ENCODE measurements at places on chromosomes 16 and 17.
A peak's percentile ranks its signal among the peaks of the same experiment; 100 is the strongest.

GRCh38 chr17:6047966-6048365 lies 22.2 kb upstream of the WSCD1 start:
- no peak for DNase-seq

- no peak for DNase-seq
These were observed 62.9 kb upstream of the ATF7IP2 start for GRCh38 chr16:10322723-10323527.

- DNase-seq: no peak
These were observed 10.3 kb downstream of the TNRC6C start for GRCh38 chr17:77968788-77969187.

- DNase-seq: no peak
These were observed 1144.9 kb upstream of the GOT2 start for GRCh38 chr16:59878999-59879398.

DNA sequence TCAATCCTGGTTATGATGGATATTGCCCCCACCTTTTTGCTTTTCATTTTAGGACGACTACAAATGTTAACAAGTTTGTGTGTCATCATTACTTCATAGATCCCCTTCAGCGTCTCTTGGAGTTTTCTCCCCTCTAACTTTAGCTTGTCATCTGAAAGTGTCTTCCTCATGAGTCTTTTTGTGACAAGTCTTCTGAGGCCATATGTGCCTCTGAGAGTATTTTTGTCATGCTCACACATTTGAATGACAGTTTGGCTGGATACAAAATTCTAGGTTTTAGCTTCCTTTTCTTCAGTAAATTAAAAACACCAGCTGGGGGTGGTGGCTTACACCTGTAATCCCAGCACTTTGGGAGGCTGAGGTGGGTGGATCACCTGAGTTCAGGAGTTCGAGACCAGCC lies 203.8 kb upstream of the CHMP6 start:
- peak; percentile 2 for DNase-seq

DNA sequence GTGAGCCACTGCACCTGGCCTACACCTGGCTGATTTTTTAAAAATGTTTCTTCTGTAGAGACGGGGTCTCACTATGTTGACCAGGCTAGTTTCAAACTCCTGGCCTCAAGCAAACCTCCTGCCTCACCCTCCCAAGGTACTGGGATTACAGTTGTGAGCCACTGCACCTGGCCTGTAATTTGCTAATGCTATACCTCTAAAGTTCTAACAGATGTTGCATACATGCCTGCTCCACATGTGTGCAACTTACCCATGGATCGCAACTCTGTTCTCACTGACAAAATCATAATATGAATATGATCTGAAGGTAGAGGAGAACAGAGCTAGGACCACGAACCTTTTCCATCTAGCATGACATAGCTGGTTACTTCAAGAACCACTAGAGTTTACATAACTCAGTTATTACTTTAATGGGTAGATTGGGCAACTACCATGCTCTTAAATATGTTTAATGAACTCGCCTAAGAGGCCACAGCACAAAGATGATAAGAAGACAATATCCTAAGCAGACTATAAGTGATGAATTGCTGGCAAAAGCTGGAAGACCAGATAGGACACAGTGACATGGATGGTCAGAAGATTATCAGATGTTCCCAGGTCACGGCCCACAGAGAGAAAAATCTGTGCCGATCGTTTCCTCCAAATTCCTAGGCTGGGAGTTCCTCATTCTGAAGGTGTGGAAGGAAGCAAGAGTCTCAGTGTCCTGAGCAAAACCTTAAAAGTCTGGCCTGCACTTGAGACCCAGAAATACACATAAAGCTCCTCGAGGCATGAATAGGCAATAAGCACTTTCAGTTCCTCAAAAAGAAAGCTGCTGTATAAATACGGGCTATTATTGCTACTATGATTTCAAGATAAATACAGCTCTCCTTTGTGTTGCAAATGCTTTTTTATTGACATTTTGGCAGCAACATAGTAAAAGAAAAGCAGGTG lies 53.6 kb upstream of the ICAM2 start:
- no peak for DNase-seq

DNA sequence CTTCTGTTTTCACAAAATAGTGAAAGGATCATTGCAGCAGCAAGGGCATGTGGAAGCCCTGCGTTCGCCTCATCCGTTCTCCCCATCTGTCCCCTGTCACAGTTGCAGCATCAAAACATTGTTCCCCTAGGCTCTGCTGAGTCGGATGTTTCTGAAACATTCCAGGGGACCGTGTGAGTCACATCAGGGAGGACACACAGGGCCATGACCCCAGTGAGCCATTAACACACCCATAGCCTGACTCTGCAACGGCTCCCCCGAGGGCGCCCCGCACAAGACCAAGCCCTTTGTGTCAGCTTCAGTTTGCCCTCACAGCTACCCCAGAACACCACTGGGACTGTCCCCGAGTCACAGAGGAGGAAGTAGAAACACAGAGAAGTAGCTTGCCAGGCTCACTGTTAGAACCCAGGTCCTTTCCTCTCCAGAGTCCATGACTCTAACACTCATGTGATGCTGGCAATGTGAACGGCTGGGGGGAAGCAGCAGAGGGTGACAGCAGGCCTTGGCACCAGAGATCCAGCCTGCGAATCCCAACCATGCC lies 63.3 kb upstream of the HSBP1 start:
- DNase-seq: no peak

DNA sequence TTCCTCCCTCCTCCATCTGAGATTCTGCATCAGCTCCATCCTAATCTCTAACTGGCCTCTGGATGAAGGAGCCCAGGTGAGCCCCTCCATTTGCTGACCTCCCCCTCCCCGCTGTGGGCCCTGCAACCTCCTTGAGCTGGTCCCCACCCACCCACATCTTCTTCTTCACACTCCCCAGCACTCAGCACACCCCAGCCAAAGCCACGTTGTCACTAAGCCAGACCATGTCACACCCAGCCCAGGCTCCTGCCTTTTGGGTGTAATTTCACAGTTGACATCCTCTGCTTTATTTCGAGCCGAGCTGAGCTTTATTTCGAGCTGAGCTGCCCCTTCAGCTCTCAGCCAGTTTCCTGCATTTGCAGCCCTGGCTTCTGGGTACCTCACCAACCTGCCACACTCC lies 282.7 kb upstream of the TNRC6C start:
- no peak for DNase-seq

DNA sequence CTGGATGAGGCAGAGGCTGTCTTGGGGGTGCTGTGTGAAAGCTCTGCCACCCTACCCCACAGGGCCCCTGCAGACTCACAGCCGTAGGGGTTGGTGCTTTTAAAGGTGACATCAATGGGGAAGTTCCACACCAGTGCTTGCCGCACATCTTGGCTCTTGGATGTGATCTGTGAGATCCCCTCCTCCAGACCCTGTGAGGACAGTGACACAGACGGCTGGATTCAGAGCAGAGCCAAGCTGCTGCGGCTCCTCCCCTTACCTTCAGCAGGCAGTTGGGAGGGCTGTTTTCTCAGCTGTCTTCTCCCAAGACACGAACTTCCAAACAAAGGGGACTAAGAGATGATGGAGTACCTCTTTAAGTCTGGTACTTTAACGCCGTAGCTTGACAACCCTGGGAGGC lies 4.8 kb downstream of the B9D1 start:
- no peak for DNase-seq

DNA sequence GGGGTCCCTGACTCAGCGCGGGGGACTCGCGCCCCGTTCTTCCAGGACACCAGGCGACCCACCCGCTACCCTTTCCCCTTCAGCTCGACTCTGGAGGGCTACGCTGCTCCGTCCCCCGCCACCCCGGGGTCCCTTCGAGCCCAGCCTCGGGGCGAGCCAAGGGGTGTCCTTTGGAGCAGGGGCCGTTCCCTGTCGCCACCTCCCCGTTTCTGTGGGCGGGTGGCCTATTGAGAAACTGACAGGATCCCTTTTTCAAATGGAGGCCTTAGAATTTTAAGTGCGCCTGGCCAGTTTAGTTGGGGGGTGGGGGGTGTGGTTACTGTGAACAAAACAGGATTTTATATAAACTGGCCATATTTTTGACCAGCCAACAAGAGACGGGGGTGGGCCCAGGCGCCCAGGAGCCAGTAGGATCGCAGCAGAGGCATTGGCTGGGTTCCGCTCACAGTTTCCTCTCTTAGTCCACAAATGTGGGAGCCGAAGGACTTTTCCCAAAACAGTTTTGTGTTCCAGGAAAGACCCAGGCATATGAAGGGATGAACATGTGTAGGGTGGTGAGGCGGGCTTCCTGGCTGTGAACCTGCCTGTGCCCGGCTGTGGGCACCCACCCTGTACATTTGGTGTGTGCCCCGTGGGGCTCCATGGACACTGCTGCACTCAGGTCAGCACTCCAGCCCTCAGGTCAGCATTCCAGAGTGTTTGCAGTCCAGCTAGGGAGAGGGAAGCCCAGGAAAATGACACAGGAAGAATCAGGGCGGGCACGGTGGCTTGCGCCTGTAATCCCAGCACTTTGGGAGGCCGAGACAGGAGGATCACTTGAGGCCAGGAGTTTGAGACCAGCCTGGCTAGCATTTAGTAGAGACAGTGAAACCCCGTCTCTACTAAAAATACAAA lies 722 bp upstream of the TIMP2 start:
- DNase-seq: no peak

DNA sequence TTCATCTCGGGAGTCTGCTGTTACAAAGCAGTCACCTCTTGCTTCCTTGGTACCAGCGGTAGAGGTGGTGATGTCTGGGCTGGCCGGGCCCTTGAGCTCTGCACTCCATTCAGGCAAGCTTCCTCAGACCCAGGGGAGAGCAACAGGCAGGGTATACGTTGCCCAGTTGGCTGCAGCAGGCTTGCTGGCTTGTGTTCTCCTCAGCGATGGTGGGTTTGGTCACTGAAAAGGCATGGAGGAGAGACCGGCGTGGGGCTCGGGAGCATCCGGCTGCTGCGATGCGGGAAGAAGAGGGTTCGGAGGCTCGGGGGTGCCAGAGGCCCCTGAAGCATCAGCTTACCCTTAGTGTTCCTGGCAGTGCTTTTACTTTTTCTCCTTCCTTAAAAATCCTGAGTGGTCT lies 25.8 kb downstream of the SAP30BP start:
- no peak for DNase-seq

DNA sequence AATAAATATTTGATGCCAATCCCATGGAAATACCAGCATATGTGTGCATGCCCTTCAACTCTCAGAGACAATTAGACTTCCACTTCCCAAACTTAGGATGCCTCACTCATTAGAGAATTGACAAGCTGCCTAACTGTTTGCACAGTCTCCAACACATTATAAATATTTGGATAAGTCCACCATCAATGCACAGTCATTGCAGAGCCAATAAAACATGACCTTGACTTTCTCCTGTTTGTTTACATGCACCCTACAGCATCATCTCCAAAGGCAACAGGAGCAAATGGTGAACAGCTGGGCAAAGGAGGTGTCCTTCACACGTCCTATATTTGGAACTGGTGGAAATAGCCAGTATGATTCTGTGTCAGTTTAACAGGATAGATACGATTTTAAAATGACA lies 804.4 kb upstream of the RBFOX1 start:
- DNase-seq: no peak

DNA sequence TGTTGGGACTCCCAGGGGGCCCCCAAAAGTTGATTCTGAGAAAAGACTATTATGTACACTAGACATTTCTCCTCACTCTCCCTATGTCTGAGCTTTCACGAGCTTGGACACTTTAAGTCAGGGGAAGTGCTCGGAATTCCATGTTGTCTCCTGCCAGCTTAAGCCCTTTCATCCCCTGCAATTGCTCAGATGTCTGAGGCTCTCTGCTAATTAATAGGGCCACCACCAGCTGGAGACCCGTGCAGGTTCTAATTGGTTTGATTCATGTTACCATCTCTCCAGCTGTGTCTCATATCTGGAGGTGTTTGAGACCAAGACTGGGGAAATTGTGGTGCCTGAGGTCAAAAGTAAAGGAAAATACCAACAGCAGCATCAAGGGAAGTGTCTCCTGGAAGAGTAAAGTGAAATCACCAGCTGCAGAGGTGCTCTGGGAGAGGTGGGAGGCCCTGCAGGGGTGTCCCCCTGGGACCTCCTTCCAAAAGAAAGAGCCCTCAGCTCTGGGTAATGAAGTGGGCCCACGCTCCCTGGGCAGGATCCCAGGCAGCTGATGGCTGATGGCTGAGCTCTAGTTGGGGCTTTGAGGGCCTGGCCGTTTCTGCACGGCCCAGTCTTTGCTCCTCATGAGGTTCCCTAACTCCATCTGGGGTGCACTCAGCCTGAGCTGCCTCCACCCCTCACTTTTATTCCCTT lies 5.8 kb upstream of the UTS2R start:
- no peak for DNase-seq

DNA sequence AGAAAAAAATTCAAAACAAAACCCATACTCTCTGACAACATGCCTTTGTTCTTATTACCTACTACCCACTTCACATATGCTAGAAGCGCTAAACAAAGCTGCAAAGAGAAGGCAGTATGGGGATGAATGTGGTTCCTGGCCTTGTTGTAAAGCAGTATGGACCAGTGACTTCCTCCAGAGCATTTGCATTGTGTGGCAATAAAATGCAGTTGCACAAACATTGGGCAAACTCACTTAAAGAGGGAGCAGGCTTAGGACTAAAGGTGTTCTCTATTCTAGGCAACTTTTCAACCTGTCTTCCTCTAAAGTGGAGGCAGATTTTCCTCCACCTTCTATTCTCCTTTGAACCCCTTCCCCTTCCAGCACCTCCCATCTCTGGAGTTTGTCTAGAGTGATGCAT lies 17.1 kb downstream of the TMIGD1 start:
- DNase-seq: no peak

- no peak for DNase-seq
These were observed 840 bp upstream of the CDH5 start for GRCh38 chr16:66365651-66366050.

GRCh38 chr16:87062569-87063442 lies 254.4 kb downstream of the C16orf95 start:
- peak; percentile 72 for DNase-seq

DNA sequence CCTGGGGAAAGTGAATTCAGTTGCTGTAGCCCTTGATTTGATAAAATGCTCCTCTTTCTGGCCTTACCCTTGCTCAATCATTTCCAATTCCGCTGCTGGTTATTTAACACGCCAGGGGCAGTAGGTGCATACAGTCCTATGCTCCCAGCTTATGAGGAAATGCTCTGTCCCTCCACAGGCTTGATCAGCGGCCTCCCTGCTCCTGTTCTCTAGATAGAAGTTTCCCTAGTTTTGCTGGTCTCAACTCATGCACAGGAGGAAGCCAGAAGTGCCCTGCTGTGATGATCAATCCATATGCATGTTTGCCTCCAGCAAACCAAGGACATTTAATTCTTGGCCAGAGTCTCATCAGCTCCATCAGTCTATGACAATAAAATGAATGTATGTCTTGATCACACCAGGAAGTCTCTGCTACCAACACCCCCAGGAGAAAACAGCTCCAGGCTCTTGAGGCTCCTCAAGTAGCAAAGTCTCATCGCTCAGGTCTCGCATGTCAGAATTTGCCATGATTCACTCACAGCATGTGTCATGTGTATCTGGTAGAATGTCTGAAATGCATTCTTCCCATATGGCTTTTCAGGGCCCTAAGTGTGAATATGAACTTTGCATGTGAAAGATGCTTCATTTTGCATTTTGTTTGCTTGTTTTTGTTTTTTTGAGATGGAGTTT lies 208.9 kb downstream of the CDH13 start:
- DNase-seq: no peak

- no peak for DNase-seq
These were observed 3.0 kb downstream of the RCVRN start for GRCh38 chr17:9902120-9902519.
